ENCODE measurements at places on chromosomes 3 and 15. TPM values are rescaled to one million over a fixed set of nuclear protein-coding genes. Genes with fewer than 3 reads are reported as not detected.

Gene PIF1
- total RNA-seq: 0.47 TPM

GRCh38 chr3:21779909-21780308, 28.9 kb upstream of the ZNF385D start:
- no peak for DNase-seq

Gene HTR3E
- total RNA-seq: not detected

Gene NPAP1
- total RNA-seq: not detected

Gene COL6A5
- not detected for total RNA-seq

DNA sequence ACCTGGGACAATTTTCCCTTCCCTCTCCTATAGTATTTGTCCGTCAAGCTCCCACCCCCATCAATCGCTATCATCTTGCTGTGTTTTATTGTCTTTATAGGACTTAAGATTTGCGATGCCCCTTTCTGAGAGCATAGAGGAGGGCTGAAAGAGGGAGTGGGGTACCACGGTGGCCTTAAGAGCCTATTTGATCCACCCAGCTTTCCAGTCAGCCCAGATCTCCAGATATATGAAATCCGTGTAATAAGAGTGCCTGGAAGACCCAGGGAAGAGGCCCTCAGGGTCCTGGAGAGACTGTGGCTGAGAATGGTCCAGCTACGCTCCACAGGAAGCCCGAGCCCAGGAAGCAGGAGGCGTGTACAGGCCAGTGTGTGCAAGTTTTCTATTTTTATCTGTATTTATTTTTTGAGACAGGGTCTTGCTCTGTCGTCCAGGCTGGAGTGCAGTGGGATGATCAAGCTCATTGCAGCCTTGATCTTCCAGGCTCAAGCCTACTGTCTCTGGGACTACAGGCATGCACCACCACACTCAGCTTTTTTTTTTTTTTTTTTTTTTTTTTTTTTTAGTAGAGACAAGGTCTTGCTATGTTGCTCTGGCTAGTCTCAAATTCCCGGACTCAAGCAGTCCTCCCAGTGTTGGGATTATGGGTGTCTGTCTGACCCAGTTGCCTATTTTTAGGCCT, 964 bp upstream of the NCKIPSD start:
- no peak for DNase-seq

DNA sequence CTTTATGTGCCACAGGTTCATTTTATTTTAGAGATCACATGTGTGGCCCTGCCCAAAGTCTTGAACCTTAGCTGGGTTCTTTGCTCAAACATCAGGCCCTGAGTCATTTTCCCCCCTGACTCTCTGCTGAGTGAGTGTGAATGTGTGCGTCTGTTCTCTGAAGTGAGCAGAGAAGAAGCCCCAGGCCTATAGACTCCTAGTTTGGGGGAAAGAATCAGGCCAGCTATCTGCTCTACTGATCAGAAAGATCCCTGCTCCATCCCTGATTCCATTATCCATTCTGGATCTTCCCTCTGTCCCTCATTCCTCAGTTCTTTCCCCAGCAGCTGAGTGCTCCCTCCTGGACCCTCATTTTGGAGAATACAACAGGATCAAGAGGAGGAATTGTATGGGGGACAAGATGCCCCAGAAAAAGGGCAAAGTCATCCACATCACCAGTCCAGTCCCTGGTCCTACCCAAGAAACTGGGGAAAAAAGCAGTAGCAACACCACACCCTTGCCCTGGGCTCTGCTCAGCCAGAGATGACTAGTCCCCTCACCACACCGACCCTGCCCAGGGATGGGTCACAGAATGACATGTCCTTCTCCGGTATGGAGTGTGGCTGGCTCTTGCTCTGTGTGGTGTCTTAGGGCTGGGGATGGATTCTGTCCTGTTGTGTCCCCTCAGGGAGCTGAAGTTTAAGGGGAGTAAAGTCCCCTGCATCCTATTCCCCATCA, 3.2 kb downstream of the DUOX1 start:
- no peak for DNase-seq

- no peak for DNase-seq
Measured at GRCh38 chr3:29511701-29512100, 230.8 kb downstream of the RBMS3 start.

DNA sequence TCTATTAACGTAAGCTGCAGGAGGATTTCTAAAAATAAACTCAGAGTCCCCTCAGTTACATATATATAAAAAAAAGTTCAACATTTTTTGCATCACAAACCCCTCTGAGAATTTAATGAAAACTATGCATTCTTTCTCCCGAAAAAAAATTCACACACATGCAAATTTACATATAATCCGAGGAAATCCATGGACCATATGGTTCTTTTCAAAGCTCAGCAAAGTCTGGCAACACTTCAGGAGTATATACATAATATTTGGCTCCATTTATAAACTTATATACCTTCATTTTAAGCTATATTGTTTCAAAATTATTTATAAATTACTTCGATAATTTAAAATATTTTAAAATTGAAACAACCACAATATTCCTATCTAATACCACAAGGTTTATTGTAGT, 140.7 kb upstream of the PLXND1 start:
- DNase-seq: no peak

- DNase-seq: no peak
Measured at GRCh38 chr15:68224108-68224507, 5.4 kb downstream of the CLN6 start.

Gene COLQ
- total RNA-seq: 6.4 TPM

DNA sequence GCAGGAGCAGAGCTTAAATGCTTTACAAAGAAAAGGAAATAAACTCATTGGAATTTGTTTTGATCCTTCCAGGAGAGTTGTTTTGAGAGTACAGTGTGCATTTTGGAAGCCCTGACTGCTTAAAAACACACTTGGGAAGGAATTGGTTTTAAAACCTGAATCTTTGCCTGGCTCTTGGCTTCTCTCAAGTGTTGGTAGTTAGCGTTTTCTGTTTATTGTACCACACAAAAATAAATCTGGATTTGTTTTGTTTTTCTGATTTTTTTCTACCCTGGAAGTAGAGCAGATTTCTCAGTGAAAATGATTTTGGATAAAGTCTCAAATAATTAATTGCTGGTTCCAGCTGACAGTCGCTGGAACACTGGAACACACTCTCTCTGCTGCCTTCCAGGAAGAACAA, 90.6 kb downstream of the CHST2 start:
- DNase-seq: no peak

Gene GRK7
- not detected for total RNA-seq

GRCh38 chr3:167716920-167717319, 17.8 kb downstream of the PDCD10 start:
- no peak for DNase-seq

- no peak for DNase-seq
Measured at GRCh38 chr3:26004172-26004571, 214.3 kb downstream of the OXSM start.

- DNase-seq: no peak
Measured at GRCh38 chr15:89728254-89728653, 22.8 kb downstream of the MESP1 start.

GRCh38 chr3:150150633-150151032, 179.9 kb upstream of the PFN2 start:
- no peak for DNase-seq

Data from left cardiac atrium (tissue), 4 donors.